ENCODE measurements at places on chromosomes 3 and 15.

- DNase-seq: no peak
Observed at GRCh38 chr3:161969867-161970266, 473.3 kb downstream of the OTOL1 start.

GRCh38 chr3:119333773-119334509 is 39.8 kb downstream of the ARHGAP31 start:
- no peak for DNase-seq

DNA sequence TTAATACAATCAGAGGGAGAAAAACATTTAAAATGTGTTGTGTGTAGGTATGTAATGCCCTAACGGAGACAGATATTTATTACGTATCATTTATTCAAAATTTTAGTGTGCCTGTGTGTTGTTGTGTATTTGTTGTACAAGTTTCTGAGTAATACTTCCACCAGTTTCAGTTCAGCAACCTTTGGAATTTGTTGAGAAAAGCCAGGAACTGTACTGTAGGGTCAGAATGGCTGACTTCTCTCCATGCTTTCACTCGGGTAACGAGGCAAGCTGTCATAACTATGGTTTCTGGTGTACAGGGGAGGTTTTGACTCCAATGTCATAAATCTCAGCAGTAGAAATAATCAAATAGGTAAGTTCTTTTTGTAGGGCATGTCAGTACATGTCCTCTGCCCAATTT is 23.8 kb upstream of the CNTN6 start:
- DNase-seq: no peak

GRCh38 chr3:65992106-65992505 is 46.6 kb downstream of the MAGI1 start:
- DNase-seq: no peak

GRCh38 chr3:61925721-61926120 is 364.4 kb downstream of the PTPRG start:
- no peak for DNase-seq

DNA sequence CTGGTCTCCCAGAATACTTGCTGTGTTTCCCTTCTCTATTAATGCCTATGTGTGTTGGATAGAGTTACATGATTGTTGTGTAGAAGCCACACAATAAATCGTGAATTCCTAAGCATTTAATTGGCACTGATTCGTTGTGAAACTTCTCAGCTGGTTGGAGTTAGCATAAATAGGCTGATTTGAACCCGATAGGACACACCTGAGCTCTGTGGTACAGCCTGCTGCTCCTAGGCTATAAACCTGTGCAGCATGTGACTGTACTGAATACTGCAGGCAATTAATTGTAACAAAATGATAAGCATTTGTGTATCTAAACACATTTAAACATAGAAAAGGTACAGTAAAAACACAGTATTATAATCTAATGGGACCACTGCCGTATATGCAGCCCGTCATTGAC is 4.9 kb downstream of the ACAD11 start:
- no peak for DNase-seq

- DNase-seq: peak; percentile 73
Observed at GRCh38 chr3:102229062-102229655, 205.7 kb upstream of the ZPLD1 start.

DNA sequence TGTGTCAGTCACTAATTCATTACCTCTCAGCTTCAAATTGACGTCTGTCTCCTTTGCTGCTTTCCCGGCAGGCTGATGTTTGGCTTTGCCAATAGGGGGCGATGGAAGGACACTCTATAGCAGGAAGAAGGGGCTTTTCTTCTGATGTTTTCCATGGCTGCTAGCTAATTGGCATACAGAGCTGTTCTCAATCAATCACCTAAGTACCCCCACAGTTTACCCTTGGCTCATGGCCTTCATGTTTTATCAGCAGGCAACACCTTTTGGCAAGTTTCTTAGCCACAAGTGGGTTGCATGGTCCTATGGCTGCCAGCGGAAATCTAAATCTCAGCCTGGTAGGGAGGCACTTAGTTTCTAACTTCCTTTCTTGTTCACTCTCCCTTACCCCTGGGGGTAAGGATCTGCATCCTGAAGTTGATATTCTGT is 45.0 kb downstream of the ESYT3 start:
- DNase-seq: peak; percentile 20

GRCh38 chr3:104460477-104461406 is 906.0 kb upstream of the ALCAM start:
- DNase-seq: no peak

DNA sequence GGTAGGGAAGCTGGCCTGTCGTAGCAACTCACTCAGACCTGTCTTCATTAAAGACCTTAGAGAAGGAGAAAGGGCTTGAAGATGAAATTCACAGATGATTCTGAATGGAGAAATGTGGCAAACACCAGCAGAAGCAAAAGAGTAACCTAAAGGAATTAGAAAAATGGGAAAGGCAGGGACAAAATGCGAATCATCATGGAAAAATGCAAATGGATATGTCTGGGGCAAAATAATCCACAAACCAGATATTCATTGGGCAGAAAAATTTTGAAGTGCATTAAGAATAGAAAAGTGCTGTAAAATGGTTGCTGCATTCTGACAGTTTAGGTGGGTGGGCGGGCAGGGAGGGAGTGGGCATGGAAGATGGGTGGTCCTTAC is 156.9 kb upstream of the RASGRP1 start:
- DNase-seq: no peak

DNA sequence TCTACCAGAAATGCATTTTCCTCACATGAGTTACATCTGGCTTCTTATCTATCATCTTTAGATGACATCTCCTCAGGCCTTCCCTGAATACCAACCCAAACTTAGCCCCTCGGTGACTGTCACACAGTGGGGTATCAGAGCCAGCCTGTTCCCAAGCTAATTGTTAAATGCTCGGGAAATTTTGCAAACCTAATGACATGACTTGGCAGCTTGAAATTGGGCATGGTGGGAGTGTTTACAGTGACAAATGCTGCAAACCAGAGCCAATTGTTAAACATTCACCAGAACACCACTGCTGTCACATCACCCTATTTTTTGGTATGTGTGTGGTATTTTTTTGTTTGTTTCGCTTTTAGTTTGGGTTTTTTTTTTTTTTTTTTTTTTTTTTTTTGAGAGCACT is 130.8 kb downstream of the HCN4 start:
- no peak for DNase-seq

DNA sequence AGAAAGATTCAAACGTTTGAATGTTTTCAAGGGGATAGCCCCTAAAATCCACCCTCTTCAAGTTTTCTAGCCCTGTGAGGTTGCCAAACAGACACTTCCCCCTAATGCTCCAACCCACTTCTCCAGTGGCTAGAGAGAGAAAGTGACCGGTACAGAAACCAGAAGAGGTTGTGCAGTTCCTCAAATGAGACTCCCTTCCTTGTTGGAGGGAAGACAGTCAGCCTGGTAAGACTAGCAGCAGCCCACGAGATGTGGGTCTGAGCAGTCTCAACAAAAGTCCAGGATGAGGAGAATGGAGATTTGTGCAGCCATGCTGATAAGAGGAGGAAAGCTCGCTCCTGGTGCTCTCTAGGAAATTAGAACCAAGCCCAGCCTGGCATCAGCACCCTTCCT is 222.8 kb upstream of the TPRG1 start:
- no peak for DNase-seq

- no peak for DNase-seq
Observed at GRCh38 chr3:110344897-110345767, 726.5 kb upstream of the NECTIN3 start.

DNA sequence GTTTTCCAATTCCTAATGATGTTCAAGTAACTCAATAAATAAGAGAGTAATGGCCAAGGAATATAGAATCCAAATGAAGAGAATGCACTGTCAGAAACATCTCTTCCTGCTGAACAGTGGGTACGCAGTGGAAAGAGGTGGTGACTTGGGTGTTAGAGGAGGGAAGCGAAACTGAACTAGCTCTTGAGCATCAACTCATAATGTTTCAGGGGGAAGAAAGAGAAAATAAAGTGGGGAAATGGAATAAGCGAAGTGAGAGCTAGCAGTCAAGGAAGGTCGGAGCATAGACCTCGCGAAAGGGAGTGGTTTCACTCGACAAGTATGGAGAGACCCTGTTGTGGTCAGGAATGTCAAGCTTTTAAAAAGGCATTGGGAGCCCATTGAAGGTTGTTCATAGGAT is 309.5 kb downstream of the GAP43 start:
- DNase-seq: no peak

DNA sequence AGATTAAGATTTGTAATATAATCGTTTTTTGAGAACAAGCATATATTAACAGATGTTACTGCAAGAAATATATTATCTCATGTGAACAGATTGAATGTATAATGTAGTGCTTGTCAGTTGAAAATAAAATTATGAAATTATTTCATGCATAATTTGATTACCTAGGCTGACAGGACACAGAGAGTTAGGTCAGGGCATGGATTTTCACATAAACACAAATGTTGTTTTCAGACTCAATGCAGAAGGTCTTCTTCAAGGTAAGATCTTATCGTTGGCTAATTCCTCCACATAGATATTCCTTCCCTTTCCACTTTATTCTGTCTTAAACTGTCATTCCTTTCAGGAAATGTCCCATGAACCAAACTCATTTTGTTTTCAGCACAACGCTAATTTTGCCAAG is 20.1 kb upstream of the TM4SF1 start:
- DNase-seq: no peak

- DNase-seq: no peak
Observed at GRCh38 chr3:138455801-138456716, 21.6 kb downstream of the ESYT3 start.

- DNase-seq: no peak
Observed at GRCh38 chr15:69225355-69226022, 65.1 kb downstream of the GLCE start.

DNA sequence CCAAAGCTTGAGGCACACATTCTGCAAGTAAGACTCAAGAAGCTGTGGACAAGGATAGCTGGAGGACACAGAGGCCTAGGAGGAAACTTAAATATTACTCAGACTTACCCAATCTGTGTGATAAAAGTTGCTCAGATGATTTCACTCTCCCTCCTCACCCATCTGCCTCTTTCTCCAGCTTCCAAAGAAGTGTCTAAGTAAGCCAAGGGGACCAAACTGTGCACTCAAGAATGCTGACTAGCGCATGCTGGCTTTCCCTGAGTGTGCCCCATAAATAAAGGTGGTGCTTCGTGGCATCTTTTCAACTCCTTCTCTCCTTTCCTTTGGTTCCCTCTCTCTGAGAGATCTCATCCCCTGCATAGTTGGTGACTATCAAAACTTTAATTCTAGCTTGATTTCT is 211.0 kb upstream of the LMCD1 start:
- no peak for DNase-seq

DNA sequence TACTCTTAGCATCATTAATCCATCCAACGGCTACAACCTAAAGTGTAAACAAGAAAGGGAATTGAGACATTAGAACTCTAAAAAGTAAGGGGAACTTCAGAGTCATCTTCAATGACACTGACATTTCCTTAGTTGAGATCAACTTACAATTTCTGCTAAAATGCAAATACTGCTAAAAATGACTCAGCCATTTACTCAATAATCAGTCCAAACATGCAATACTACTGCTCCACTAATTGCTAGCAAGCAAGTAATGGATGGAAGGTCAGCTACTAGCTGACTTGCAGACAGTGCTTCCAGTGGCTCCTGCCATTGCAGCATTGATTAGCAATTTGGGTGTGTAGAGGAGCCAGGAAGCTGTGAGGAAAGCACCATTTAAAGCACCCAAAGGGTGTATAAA is 28.4 kb downstream of the CD200R1L start:
- no peak for DNase-seq

- DNase-seq: peak; percentile 96
Observed at GRCh38 chr3:114290911-114291901, 2.6 kb upstream of the TIGIT start.

- no peak for DNase-seq
Observed at GRCh38 chr3:15556512-15556911, 35.0 kb upstream of the COLQ start.

DNA sequence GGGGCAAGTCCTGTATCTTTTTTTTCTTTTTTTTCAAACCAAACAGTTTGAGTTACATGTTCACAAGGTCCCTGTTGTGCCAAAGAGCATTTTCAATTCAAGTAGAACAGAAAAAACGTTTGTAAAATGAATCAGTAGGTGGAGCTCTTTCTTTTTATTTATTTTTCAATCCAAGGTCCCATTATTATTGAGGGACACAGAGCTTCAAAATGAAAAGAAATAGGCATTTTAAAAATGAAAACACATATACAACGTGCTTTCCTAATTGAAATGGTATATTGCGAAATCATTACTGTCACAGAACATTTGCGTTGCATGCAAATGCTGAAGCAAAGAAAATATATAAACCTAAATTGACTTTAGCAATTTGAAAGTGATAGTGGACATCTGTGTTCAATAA is 711.0 kb downstream of the MECOM start:
- no peak for DNase-seq

DNA sequence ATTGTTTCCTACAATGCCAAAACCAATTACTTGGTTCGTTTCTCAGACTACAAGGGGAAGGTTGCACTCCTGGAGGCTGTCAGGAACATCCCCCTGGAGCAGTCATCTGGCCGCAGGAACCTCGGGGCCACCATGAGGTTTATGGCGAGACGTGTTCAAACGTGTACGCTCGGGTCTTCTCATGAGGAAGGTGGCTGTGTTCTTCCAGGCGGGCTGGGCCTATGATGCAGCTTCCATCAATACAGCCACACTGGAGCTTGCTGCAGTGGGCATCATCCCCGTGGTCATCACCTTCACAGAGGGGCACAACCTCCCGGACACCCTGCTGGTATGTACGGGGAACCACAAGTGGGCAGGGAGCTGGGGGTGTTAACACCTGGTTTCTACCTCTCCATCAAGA is 94.5 kb upstream of the COL6A5 start:
- DNase-seq: no peak

GRCh38 chr15:40823572-40824343 is 4.8 kb downstream of the PPP1R14D start:
- DNase-seq: no peak

- no peak for DNase-seq
Observed at GRCh38 chr3:112874725-112875124, 28.1 kb upstream of the CD200R1L start.

DNA sequence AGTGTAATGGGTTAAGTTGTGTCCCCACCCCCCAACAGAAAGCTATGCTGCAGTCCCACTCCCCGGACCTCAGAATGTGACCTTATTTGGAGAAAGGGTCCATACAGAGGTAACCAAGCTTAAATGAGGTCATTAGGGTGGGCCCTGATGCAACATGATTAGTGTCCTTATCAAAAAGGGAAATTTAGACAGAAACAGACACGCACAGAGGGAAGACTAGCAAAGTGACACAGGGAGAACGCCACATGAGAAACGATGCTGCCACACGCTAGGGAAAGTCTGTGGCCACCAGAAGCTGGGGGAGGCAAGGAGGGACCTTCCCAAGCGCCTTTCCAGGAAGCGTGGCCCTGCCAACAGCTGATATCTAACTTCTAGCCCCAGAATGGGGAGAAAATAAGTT is 65.4 kb downstream of the RPN1 start:
- no peak for DNase-seq

GRCh38 chr3:69092030-69092516 is 7.3 kb downstream of the ARL6IP5 start:
- DNase-seq: no peak

- DNase-seq: no peak
Observed at GRCh38 chr3:21326704-21327475, 424.1 kb downstream of the ZNF385D start.

GRCh38 chr3:33424606-33425452 is 15.4 kb downstream of the UBP1 start:
- DNase-seq: no peak
